ENCODE measurements at places on chromosomes 11 and 22.

DNA sequence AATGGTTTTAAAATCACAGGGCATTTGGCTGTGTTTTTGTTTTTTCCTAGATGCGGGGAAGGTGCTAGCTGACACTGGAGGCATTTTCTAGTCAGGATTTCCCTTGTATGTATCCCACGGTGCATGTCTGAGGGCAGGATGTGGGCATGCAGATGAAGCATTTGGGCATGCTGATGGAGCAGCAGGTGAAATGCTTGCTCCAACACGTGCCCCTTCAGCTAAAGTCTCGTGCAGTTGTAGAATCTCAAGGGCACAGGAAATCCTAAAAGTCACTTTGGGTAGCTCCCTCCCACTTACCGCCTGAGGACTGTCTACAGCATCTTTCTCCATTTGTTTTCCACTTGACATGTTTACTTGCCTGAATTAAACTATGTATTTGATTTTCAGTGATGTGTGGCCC is 429.4 kb upstream of the B3GAT1 start:
- no peak for DNase-seq

GRCh38 chr22:39997939-39998726 is 3.4 kb downstream of the FAM83F start:
- no peak for DNase-seq

- no peak for DNase-seq
Observed at GRCh38 chr11:19450282-19450681, 209.5 kb upstream of the E2F8 start.

- peak; percentile 8 for DNase-seq
Observed at GRCh38 chr11:109819410-109819809, 273.8 kb upstream of the ZC3H12C start.

DNA sequence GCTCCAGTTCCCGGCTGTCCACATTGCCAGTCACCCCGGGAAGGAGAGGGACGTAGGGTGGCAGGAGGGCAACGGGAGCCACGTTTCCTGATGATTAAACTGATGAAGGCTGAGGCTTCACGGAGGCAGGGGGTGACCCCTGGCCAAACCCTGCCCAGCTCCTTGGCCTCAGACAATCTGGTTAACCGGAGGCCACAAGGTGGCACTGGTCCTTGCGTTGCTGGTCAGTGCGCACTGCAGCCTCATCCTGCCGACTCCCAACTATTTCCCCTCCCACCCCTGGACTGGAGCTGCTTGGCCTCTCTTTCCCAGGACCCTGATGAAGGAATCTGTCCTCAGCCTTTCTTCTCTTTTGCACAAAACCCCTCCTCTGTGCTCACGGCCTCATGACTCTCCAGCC is 75.3 kb downstream of the PDE2A start:
- peak; percentile 25 for DNase-seq

DNA sequence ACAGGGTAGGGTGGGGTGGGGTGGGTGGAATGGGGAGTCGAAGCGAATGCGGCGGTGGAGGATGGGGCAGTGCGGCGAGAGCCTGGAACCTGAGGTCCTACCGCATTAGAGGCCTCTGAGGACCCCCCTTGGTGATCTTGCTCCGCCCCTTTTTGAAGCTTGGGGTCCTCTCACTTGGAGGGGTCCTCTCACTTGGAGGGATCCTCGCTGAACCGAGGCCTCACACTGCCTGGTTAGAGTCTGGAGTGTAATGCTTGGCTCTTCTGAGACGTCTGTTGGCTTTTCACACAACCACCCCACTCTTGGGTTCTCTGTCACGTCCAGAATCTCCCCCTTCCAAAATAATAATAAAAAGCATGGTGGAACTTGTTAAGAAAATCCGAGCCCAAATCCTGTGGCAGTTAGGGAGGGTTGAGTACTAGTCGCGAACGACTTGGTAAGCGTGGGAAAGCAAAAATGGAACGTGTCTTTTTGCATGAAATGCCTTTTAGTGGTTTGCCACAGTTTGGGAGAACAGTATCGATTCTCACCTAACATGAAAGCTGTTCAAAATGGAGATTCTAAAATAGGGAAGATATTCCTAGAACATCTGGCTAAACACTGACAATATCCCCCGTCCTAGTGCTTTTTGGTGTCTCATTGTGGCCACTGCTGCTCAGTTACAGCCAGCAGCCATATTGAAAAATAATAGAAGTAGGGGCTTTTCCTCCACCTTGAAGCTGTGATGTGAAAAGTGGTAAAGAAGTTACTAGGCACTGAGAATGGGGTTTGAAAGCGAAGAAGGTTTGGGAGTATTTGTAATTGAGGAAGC is 822 bp downstream of the RBX1 start:
- peak; percentile 33 for DNase-seq

DNA sequence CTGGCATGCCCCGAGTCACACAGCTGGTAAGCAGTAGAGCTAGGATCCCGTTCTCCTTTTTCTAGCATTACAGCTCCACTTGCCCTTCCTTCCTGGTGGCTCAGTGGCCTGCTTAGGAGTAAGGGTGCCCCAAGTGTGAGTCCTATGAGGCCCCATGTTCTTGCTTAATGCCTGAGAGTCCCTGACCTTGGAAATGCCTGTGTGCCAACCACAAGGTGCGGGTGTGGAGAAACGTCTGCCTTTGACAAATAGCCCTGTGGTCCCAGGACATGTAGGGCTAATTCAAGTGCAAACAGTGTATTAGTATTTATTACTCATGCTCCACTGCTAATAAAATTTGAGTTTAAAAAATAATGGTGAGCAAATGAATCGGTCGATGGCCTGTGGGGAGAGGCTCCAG is 18.4 kb downstream of the GRIK4 start:
- no peak for DNase-seq

DNA sequence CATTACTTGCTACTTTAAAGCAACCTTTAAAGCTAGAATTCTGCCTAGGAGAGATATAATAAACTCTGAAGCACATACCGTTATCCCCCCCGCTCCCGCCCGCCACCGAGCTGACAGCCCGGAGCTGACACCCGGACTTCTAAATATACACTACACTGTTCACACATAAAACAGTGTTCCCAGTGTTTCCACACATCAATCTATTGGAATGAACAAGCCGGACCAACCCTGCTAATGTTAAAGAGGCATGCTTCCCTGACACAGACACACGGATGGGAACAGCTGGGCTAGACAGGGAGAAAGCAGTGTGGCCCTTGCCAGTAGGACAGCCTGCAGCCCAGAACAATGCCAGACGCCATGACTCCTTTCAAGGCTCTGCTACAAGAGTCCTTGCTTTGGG is 108.4 kb upstream of the CSNK2A3 start:
- DNase-seq, result peak; percentile 26

Measured in LHCN-M2 (cell line).